Activated T-helper 1 cell treated with anti-CD3 and anti-CD28 coated beads, Interleukin-12 subunit alpha, Interleukin-12 subunit beta, Interleukin-2, Interleukin-4 antibody, amounts not matched to agents 30 ng/mL and 10 ng/mL and 1 ng/mL, durations not matched to agents 14 hours and 24 hours and 36 hours (primary cell): ENCODE measurements at places on chromosomes 1 and 21. TPM values are rescaled to one million over a fixed set of nuclear protein-coding genes. Genes with fewer than 3 reads are reported as not detected.

TMEM125 gene
- not detected in 2 replicates for total RNA-seq

SFN gene
- total RNA-seq, result 0.47 and 0.78 TPM in 2 replicates

SPRR3 gene
- total RNA-seq, result not detected in 2 replicates

S100A9 gene
- total RNA-seq, result not detected in 2 replicates

UCK2 gene
- total RNA-seq, result 109 and 112 TPM in 2 replicates

OR2T33 gene
- not detected in 2 replicates for total RNA-seq

OR2T10 gene
- not detected in 2 replicates for total RNA-seq

GRCh38 chr1:51193564-51193963, 42.5 kb upstream of the RNF11 start:
- H3K27ac ChIP-seq, result no peak overlapping the region
- no peaks in the 10 kb centered on the region for H3K36me3 ChIP-seq
- H3K27me3 ChIP-seq, result peaks cover 17% of the 10 kb centered on the region
- H3K4me1 ChIP-seq, result no peaks in the 10 kb centered on the region

GRCh38 chr1:41859686-41860085, 59.0 kb downstream of the HIVEP3 start:
- H3K27ac ChIP-seq, result no peak overlapping the region
- H3K4me1 ChIP-seq, result peaks cover 51% of the 10 kb centered on the region
- H3K4me3 ChIP-seq, result no peak overlapping the region
- no peaks in the 10 kb centered on the region for H3K27me3 ChIP-seq

DNA sequence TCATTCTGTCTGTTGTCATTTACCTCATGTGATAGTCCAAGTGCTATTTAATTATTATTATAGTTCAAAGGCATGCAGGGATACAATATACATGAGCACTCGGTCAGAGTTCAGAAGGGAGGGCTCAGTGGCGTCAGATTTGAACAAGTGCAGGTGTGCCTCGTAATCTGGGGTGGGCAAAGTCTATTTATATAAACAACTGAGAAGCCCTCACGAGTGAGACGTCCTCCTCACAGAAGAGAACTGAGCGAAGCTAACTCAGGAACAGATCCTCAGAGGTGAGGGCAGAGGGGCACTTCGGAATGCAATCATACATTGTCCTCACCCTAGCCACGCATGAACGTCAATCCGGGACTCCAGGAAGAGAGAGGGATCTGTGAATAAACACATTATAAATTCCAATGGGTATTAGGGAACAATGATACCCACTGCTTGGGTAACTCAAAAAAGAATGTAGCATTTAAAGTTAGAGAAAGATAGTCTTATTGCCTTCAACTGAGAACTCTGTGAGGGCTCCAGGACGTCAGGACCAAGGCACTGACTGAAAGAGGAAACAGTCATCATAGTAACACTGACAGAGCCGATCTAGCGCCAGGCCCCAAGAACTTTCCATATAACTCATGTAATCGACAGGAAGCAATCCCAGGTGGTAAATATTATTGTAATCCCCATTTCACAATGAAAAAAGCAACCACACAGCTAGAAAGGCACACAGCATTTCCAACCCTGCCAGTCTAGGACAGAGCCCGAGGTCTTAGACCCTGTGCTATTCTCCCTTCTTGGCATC, 127.1 kb upstream of the B3GALT2 start:
- H3K27me3 ChIP-seq, result peaks cover 4% of the 10 kb centered on the region
- no peak overlapping the region for H3K27ac ChIP-seq
- peaks cover 18% of the 10 kb centered on the region for H3K4me1 ChIP-seq
- DNase-seq, result no peak
- no peak overlapping the region for H3K4me3 ChIP-seq
- no peaks in the 10 kb centered on the region for H3K36me3 ChIP-seq

DNA sequence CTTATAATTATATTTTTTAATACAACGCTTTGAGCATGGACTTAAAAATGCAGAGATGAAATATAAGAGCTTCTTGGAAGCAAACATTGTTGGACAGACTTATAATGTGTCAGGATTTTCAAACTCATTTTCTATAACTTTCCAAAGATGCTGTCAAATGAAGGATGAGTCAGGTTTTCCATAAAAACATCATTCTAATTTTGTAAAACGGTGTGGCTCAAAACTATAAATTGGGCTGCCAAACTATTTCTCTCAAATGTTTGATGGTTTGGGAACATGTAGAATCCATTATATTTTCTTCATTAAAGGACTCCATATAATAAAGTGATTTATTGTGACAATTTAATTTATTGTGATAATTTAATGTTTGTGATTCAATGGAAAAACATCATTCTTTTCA, 511.2 kb downstream of the USP25 start:
- no peak overlapping the region for H3K4me3 ChIP-seq
- no peaks in the 10 kb centered on the region for H3K27me3 ChIP-seq
- H3K27ac ChIP-seq, result no peak overlapping the region
- no peaks in the 10 kb centered on the region for H3K4me1 ChIP-seq

DNA sequence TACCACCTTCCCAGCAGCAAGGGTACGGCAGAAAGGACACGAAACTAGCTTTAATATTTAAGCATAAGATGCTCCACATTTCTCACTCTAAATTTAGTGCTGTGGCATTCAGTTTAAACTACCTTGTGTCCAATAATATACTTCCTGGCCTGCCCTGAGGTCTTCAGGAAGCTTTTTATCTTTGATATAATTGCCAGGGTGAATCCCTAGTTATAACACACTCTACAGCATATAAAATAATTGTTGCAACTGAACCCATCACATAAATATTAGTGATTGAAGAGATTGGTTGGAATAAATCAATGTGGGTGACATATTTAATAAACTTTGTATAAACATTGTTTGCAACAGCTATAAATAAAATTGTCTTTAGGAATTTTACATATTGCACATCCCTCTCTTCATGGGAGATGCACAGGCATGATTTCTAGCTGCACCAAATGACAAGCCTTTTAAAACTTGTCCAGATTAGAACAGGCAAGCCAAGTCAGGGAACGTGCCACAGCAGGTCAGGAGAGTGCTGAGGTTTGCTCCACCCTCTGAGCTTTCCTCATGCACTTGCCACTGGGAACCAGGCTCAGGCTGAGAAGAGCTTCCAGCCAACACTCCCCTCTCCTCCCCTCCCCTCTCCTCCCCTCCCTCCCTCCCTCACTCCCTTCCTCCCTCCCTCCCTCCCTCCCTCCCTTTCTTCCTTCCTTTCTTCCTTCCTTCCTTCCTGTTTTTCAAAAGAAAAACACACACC, 623.2 kb upstream of the PKN2 start:
- DNase-seq, result no peak
- H3K27me3 ChIP-seq, result no peaks in the 10 kb centered on the region
- H3K4me1 ChIP-seq, result no peaks in the 10 kb centered on the region
- no peak overlapping the region for H3K4me3 ChIP-seq
- no peaks in the 10 kb centered on the region for H3K36me3 ChIP-seq

- no peak for DNase-seq
- no peak overlapping the region for H3K27ac ChIP-seq
- H3K27me3 ChIP-seq, result no peaks in the 10 kb centered on the region
- H3K4me3 ChIP-seq, result no peak overlapping the region
These were observed 157.5 kb downstream of the COP1 start for GRCh38 chr1:176049582-176049981.

DNA sequence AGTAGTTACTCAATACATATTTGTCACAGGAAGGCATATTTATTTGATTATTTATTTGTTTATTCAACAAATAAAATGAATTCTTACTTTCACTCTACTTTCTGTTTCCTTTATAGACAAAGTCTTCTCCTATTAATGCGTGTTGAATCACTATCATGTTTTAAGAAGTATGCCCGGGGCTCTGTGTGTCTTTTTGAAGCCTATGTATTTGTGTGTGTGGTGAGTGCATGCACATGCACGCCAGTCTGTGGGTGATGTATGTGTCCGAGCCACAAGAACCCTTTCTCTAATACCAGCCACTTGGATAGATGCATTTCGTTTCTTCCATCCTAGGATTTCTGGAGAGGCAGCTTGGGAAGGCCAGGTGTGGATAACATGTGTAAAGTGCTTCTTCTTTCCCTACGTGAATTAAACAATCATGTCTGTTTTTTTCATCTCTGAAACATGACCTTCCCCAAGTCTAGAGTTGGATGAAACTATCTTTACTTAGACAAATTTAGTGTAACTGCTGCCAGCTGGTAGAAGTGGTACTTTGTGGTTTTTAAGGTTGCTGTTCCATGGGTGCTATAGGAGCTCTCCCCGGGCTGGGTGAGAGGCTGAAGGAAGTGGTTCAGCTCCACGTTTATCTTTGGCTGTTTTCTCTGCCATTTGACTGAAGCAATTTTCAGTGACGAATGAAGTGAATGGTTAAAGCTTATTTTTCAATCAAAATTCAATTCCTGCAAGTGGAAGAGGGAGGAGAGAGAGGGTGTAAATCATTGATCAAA, 46.8 kb upstream of the PPM1J start:
- no peak overlapping the region for H3K27ac ChIP-seq
- H3K4me3 ChIP-seq, result no peak overlapping the region
- peaks cover 3% of the 10 kb centered on the region for H3K27me3 ChIP-seq
- no peaks in the 10 kb centered on the region for H3K36me3 ChIP-seq
- no peaks in the 10 kb centered on the region for H3K4me1 ChIP-seq

- H3K4me3 ChIP-seq, result no peak overlapping the region
- no peak overlapping the region for H3K27ac ChIP-seq
- peaks cover 6% of the 10 kb centered on the region for H3K27me3 ChIP-seq
- no peak for DNase-seq
These were observed 9.8 kb upstream of the CLDN14 start for GRCh38 chr21:36489776-36490165.

DNA sequence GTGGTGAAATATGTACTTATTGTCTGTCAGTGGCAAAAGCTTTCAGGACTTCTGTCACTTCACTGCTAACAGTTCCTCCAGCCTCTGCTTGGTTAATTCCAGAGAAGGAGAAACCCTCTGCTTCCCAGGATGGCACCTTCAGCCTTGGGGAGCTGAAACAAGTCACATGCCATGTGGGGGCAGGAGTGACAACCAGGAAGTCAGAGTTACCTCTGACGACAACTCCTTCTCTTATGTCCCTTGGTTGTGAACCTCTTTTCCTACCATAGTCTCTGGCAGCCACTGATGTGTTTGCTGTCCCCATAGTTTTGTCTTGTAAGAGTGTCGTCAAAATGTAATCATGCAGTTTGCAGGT, 53.6 kb downstream of the FCRL5 start:
- H3K27me3 ChIP-seq, result peaks cover 14% of the 10 kb centered on the region
- no peak overlapping the region for H3K4me3 ChIP-seq
- DNase-seq, result no peak
- H3K27ac ChIP-seq, result no peak overlapping the region
- no peaks in the 10 kb centered on the region for H3K36me3 ChIP-seq

- no peaks in the 10 kb centered on the region for H3K36me3 ChIP-seq
- peaks cover 2% of the 10 kb centered on the region for H3K27me3 ChIP-seq
- H3K27ac ChIP-seq, result no peak overlapping the region
These were observed 117.1 kb upstream of the IPO9 start for GRCh38 chr1:201711811-201712210.

DNA sequence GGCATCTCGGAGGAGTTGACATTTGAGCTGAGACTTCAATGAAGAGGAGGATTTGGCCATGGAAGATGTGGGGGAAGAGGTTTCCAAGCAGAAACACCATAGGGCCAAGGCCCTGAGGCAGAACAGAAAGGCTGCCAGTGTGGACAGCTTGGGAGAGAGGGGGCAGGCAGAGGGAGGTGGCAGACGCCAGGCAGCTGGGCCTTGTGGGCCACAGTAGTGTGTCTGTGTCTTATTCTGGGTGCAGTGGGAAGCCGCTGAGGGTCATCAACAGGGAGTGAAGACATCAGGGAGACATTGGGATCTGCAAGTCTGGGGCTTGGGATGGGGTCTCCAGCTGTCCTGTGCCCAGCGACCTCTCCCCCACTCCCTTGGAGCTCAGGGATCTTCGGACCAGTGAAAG, 96.8 kb downstream of the LACTBL1 start:
- no peaks in the 10 kb centered on the region for H3K27me3 ChIP-seq
- H3K27ac ChIP-seq, result no peak overlapping the region
- DNase-seq, result no peak

DNA sequence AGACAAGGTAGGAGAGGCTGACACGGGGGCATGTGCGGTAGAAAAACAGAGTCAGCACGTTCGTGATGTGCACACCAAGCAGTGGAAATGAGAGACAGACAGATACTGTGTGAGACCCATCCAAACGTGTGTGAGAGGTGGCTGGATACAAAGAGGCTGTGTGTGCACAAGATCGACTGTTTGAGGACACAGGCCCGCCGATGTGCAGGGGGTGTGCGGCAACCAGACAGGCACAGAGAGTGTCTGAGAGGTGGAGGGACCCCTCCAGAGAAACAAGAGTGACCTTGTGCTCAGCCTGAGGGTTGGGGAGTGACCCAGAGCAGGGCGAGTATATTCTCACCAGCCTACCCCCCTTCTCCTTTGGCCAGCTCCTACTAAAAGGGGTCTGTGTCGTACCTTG, 97.8 kb upstream of the IPO9 start:
- DNase-seq, result no peak
- H3K27me3 ChIP-seq, result peaks cover 9% of the 10 kb centered on the region
- no peaks in the 10 kb centered on the region for H3K36me3 ChIP-seq
- no peak overlapping the region for H3K27ac ChIP-seq
- H3K4me1 ChIP-seq, result no peaks in the 10 kb centered on the region

DNA sequence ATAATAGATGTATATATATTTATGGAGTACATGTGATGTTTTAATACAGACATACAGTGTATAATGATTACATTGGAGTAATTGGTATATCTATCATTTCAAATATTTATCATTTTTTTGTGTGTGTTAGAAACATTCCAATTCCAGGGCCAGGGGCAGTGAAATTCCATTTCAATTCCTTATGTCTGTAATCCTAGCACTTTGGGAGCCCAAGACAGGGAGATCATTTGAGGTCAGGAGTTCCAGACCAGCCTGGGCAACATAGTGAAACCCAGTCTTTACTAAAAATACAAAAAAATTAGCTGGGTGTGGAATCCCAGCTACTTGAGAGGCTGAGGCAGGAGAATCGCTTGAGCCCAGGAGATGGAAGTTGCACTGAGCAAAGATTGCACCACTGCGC, 30.4 kb upstream of the PDC start:
- H3K4me3 ChIP-seq, result no peak overlapping the region
- H3K27ac ChIP-seq, result no peak overlapping the region
- H3K4me1 ChIP-seq, result no peaks in the 10 kb centered on the region
- DNase-seq, result no peak

DNA sequence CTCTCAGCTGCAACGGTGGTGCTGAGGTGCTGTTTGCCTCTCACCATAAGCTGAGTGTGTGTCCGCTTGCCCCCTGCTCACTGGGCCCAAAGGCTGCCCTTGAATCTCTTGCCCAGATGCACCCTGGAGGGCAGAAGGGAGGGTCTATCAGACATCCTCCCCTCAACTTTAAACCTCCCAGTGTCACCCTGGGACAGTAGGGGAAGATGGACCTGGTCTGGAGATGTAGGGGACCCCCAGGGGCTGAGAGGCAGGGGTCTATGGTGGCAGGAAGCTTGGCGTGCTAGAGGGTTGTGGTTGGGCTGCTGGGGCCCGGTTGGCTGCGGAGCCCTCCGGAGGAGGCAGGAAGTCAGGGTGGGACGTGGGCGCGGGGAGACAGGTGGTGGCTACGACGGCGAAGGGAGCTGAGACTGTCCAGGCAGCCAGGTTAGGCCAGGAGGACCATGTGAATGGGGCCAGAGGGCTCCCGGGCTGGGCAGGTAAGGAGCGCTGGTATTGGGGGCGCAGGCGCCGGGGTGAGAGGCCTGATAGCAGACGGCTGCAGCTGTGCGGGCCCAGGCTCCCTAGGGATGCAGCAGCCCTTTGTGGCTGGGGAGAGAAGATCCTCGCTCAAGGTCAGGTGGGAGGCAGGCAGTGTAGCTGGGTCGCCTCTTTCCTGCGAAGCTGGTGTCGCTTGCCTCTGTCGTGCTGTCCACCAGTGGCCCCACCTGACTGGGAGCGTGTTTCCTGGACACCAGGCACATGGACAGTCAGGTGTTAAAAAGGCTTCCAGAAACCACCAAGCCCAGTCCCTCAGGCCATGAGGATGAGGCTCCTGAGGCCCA, at the start of gene LCK:
TSS of gene LCK (plus strand) at position 373 of the 824 bp plus-strand sequence. CDS start 23,065 bp downstream, outside the sequence.
- no peaks in the 10 kb centered on the region for H3K27me3 ChIP-seq
- peak within 1 kb of the TSS; percentile 92 for H3K27ac ChIP-seq
- H3K4me1 ChIP-seq, result peaks cover 70% of the 10 kb centered on the region
- DNase-seq, result peak; percentile 53
- peak within 1 kb of the TSS; percentile 99 for H3K4me3 ChIP-seq
- peaks cover 26% of the 10 kb centered on the region for H3K36me3 ChIP-seq
